ENCODE measurements at places on chromosomes 6 and 20.

DNA sequence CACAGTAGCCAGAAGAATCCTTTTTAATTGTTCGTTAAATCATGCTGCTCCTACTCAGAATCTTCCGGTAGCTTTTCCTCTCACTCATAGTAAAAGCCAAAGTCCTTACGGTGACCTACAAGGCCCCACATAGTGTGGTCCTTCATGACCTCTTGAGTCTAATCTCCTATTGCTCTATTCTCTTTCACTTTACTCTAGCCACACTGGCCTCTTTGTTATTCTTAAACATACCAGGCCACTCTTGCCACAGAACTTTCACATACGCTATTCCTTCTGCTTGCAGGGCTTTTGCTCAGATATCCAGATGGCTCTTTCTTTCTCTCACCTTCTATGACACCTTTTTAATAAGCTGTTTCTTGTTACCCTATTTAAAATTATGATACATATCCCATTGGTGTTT is 25.7 kb downstream of the ZNF391 start:
- no peak for DNase-seq

DNA sequence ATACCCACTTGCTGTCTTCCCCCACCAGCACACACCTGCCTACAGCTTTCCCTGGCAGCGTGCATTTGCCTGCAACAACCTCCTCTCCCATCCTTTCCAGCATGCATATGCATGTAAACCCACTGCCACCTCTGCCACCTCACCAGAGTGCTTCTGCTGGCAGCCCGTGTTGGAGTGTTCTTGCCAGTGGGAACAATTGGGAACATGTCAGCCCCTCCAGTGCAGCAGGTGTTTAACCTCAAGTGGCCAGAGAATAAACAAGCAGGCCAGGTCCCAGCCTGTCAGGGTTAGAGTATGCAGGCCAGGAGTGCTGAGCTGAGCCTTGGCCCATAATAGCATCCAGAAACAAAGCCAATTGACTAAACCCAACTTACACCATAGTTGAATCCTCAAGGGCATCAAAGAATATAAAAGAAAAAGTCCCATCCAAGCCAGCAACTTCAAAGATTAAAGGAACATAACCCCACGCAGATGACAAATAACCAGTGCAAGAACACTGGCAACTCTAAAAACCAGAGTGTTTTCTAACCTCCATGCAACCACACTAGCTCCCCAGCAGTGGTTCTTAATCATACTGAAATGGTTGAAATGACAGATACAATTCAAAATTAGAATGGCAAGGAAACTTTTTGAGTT is 1212.1 kb upstream of the CITED2 start:
- no peak for DNase-seq

DNA sequence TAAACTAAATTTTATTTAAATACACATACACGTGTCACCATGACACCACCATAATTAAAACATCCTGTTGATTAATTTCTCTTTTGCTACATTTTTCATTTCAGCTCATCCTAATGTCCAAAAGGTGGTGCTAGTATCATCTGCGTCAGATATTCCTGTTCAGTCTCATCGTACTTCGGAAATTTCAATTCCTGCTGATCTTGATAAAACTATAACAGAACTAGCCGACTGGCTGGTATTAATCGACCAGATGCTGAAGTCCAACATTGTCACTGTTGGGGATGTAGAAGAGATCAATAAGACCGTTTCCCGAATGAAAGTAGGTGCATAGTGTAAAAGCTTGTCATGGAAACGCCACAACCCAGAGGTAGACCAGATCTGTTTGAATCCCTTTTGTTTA is 263.4 kb downstream of the UTRN start:
- DNase-seq, result no peak

- no peak for DNase-seq
Observed at GRCh38 chr6:137493218-137494038, 766 bp downstream of the OLIG3 start.

GRCh38 chr6:144912474-144912873 is 627.3 kb downstream of the UTRN start:
- DNase-seq, result peak; percentile 76

DNA sequence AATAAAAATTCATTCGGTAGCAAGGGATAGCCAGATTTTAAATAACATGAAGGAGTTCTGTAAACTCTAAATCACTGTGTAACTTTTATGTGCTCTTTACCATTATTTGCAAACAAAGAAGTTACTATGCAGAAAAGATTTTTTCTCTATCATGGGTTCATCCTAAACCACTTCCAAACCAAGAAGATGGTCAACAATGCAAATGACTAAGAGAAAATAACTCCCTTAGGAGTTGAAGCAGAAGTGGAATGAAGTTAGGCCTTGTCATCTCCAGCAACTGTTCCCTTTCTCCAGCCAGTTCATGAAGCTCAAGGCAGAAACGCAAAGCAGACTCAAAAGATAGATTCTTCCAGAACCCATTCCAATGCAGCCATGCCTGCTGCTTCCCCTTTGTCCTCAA is 66.0 kb downstream of the MBOAT1 start:
- DNase-seq, result no peak

- no peak for DNase-seq
Observed at GRCh38 chr6:2970753-2971419, 481 bp downstream of the SERPINB6 start.

- DNase-seq, result no peak
Observed at GRCh38 chr6:27129095-27129815, 118.2 kb upstream of the PRSS16 start.

All from fibroblast of skin of left biceps (primary cell).